ENCODE measurements at places on chromosomes 3 and 15.

DNA sequence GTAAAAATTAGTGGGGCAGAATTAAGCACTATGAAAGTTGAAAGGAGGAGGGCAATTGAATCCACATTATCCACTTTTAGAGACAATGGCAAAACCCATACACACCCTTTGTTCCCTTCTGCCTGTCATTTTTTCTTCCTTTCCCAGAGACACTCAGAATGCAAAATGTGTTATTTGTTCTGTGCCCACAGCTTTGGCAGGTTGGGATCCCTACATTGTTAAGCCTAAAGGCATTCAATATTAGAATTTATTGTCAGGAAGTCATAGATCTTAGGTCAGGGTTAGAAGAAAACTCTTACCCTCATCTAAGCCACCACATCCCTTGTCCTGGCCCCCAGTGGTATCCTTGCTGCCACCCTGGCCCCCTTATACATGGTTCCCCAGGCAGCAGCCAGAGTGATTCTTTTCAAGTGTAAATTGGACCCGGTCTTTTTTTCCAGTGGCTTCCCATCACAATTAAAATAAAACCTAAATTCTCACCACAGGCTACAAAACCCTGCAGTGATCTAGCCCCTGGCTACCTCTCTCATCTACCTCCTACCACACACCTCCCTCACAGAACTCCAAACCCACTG, 470.1 kb upstream of the ATP11B start:
- no peak for DNase-seq

- no peak for DNase-seq
Observed at GRCh38 chr3:178056868-178057267, 479.4 kb upstream of the KCNMB2 start.

DNA sequence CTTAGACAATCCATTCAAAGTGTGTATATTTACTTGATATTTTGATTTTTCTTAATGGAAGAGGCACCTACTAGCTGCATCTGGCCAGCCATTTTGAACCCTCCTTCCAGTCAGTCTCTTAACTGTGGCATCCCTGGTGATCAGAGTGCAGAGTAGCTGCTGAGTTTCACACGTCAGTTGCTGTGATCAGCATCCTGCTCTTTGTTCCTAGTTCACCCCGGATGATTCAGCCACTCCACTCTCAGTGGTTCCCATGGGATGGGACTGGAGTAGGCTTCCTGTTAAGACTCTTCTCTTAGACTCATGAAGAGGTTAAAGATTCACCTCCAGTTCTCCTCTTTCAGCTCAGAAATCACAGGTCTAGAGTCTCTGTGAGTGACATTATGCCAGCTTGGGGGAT, 75.8 kb downstream of the STXBP5L start:
- DNase-seq: no peak

DNA sequence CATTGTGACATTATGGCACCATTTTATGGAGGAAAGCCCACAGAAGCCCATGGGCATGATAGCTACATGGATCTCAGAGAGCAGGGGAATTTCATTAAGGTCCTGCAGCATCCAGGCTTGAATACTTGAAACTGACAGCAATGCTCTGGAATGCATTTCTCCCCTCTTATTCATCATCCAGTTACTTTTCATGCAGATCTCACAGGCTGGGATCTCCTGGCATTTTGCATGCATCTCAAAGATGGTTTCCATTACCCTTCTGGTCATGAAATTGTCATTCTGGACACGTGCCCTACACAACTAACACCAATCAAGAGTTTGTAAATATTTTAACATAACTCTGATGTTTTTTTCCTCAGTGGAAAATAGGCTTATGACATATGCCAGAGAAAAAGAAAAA, 32.4 kb downstream of the VGLL3 start:
- no peak for DNase-seq

- DNase-seq: no peak
Observed at GRCh38 chr3:125035217-125035616, 20.6 kb downstream of the HEG1 start.

- no peak for DNase-seq
Observed at GRCh38 chr15:98150536-98150935, 190.0 kb downstream of the ARRDC4 start.

DNA sequence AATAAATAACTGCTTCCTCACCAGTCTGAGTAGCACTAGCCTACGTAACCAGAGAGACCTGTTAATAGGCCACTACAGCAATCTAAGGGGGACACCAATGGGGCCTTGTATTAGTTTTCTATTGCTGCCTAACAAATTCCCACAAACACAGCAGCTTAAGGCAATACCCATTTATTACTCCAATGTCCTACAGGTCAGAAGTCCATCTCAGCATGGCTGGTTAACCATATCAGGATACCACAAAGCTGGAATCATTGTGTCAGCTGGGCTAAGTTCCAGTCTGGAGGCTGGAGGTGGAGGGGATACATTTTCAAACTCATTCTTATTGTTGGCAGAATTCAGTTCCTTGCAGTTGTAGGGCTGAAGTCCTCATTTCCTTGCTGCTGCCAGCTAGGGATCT, 331.9 kb downstream of the ULK4 start:
- DNase-seq: no peak

GRCh38 chr15:79373728-79374127, 58.4 kb upstream of the MINAR1 start:
- no peak for DNase-seq

DNA sequence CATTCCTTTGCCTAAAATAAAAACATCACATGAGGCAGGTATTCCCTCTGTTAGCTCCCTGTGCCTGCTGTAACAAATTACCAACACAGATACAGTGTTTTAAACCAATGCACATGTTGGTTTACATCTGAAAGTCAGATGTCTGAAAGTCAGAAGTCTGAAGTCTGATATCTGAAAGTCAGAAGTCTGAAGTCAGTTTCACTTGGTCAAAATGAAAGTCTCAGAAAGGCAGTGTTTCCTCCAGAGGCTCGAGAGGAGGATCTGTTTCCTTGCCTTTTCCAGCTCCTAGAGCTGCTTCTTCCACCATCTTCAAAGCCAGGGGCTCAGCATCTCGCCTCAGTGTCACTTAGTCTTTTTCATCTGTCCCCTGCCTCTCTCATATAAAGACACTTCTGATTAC, 22.0 kb downstream of the SST start:
- no peak for DNase-seq

GRCh38 chr3:135199137-135199536, 404.1 kb downstream of the EPHB1 start:
- no peak for DNase-seq

GRCh38 chr3:70716832-70717231, 404.4 kb upstream of the MDFIC2 start:
- DNase-seq: no peak

- DNase-seq: no peak
Observed at GRCh38 chr3:27533261-27533607, 49.0 kb upstream of the SLC4A7 start.

GRCh38 chr3:170524073-170524472, 61.8 kb downstream of the SLC7A14 start:
- DNase-seq: no peak

GRCh38 chr15:48084759-48085590, 35.8 kb upstream of the SLC24A5 start:
- DNase-seq: no peak

GRCh38 chr3:102000620-102001209, 151.4 kb downstream of the NFKBIZ start:
- DNase-seq: no peak

GRCh38 chr3:141940194-141940776, 63.8 kb downstream of the ATP1B3 start:
- DNase-seq: no peak

- DNase-seq: no peak
Observed at GRCh38 chr15:33322091-33322490, 11.3 kb downstream of the RYR3 start.

DNA sequence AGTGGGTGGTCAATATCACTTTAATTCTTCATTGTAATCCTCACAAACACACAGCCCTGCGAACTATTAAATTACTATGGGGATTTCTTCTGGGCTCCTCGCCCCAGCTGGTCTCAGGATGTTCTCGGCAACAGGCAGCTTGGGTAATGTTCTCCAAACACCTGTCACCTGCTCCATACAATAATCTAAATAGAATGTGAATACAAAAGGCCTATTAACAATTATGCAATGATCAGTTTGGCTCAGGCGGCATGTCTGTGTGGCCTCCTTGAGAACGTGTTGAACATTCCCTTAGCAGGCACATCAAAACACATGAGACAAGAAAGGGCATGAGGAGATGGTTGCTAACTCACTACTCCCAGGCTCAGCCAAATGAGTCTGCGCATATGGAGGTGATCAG, 158.6 kb upstream of the KBTBD8 start:
- DNase-seq: no peak

DNA sequence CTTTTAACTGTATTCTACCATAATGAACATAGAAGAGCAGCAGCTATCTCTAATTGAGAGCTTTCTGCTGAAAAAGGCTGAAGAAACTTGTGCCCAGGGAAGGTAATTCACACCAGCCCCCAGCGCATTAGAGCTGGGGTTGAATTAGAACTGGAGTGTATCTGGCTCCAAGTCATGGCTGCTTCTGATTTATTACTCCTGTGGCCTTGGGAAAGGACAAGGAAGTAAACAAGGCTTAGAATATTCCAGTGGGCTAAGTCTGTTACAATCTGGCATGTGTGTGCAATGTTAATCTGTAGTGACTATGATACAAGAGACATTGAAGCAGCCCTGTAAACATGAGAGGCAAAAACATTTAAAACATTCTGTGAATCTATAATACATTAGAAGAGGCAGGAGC, 18.1 kb downstream of the CPA3 start:
- no peak for DNase-seq

DNA sequence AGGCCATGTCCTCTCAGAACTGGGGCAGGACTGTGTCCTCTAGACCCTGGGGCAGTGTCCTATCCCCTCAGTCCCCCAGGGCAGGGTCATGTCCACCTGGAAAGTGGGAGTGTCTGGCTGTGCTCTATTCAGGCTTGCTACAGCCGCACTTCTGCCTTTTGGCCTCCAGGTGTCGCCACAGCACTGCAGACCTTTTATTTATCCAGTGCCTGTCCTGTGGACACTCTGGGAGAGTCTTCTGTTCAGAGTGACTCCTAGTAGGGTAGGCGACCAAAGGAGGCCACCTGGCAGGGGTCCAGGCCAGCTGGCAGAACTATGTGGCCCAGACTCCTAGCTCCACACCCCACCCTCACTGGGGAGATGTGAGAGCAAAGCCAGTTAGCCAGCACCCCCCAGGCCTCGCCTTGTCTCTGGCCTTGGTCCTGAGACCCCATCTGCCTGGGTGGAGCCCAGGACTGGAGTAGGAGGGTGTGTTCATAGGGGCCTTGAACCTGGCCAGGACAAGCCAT, 3.9 kb downstream of the TMIE start:
- DNase-seq: peak; percentile 65

DNA sequence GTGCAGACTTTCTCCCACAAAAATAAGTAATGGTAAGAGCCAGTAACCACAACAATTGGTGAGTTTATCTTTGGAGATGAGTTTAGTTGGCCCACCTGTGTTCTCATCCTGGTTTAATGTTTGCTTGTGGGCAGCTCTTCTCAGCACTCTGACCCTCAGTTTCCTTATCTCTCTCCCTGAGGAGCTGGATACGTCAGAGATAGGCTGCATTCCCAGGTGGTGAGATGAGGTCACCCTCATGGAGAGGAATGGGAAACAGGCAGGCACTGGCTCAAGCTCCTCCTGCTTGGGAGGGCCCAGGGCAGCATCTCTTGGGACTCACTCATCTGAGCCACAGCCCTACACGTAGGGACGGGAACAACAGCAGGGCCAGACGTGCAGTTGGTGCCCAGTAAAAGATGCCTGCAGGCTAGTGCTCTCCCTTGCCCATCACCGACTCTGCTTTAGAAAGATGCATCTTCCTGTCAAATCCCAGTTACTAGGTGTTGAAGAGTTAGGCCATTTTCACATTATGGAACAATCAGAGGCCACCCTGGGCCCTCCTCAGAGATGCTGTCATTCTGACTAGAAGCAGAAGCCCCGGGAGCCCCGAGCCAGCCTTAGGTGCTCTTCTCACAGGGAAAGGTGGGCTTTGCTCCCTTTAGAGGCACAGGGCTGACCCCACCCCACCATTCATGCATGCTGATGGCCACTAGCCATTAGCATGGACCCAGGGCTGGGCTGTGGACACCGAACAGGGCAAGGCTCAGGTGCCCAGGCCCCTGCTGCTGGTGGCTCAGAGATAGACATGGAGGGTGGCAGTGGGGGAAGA, 59.7 kb downstream of the GRIP2 start:
- DNase-seq: no peak

- no peak for DNase-seq
Observed at GRCh38 chr3:38140326-38141172, 2.1 kb downstream of the MYD88 start.

DNA sequence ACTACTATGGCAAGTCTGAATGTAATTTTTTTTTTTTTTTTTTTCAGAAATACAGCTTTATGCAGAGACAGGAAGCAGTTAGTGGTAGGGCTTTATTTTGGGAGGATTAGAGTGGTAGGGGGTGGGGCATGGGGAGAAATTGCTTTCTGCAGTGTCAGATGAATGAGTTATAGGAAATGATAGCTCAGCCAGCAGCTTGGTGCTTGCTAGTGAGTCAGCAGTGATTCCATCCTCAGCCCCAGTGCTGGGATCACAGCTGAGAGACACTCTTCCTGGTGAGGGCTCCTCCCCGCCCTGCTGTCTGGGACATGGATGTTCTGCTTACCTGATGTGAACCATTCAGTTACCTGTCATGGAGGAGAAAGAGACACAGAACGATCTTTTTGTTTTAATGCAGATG, 39.6 kb downstream of the SEMA6D start:
- no peak for DNase-seq

DNA sequence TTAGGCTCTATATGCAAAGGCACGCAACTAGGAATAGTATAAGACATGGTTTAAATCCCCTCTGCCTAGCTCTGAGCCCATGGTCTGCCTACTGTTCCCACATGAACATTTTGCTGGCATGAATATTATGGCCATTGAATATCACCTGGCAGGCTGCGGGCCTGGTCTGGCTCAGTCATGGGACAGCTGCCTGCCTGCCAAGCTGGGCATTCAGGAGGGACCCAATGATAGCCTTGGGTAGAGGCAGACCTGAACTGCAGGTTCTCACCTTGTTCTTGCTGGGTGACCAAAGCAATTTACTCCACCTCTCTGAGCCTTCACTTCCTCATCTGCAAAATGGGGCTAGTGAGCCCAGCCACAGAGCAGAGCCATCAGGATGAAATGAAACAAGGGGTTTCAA, 11.3 kb downstream of the RBP1 start:
- DNase-seq: no peak

- no peak for DNase-seq
Observed at GRCh38 chr15:29089731-29090616, 179.6 kb downstream of the NSMCE3 start.

- DNase-seq: no peak
Observed at GRCh38 chr15:31499953-31500765, 173.5 kb downstream of the KLF13 start.

DNA sequence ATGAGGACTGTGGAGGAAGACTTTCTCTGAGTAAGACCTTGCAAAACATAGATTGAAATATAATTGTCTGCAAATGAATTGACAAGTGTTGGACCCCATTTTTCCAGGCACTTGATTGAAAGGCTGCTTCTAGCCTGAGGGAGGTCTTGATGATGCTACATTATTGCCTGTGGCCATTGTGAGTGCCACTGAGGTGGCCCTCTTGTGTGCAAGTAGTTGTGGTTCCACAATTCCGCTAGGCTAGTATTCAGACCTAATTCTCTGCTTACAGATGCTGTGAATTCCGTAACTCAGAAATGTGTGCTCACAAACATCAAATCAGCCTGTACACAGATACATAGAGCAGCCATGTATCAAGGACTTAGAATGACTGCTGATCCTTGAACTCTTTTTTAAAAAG, 34.7 kb downstream of the FNDC3B start:
- DNase-seq: no peak

Data from stimulated activated CD4-positive, alpha-beta T cell treated with anti-CD3 and anti-CD28 coated beads, Interleukin-4, amount 100 ng/mL, for 1 hour (primary cell).